Effector memory CD8-positive, alpha-beta T cell (primary cell): ENCODE measurements at places on chromosomes 6 and 20.
A peak's percentile ranks its signal among the peaks of the same experiment; 100 is the strongest.

DNA sequence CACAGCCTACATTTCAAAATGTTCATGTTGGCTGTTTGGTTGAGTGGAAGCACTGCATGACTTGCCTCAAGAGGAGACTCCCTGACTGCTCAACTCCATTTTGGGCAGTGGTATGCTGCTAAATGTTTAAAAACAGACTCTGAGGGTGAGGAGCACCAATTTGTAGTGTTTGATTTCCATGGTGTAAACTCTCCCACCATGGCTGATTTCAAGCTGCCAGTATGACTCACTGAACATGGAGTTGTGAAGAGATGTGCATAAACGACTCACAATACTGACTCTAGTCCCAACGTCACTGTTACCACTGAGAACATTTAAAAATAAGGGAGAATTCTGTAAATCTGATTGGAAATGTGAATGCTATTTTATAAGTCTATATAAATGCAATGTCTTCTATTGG is 70.4 kb downstream of the BACH2 start:
- no peak for DNase-seq
- no peak overlapping the region for H3K27ac ChIP-seq
- no peaks in the 10 kb centered on the region for H3K27me3 ChIP-seq

GRCh38 chr6:167565884-167566599 is 241.2 kb downstream of the TTLL2 start:
- no peak for DNase-seq
- H3K27me3 ChIP-seq, result peaks cover 38% of the 10 kb centered on the region
- H3K36me3 ChIP-seq, result peaks cover 4% of the 10 kb centered on the region
- H3K27ac ChIP-seq, result no peak overlapping the region
- no peaks in the 10 kb centered on the region for H3K4me1 ChIP-seq
- H3K4me3 ChIP-seq, result no peak overlapping the region

- H3K36me3 ChIP-seq, result no peaks in the 10 kb centered on the region
- H3K4me1 ChIP-seq, result no peaks in the 10 kb centered on the region
- no peak for DNase-seq
- peaks cover 21% of the 10 kb centered on the region for H3K27me3 ChIP-seq
- no peak overlapping the region for H3K27ac ChIP-seq
These were observed 349.2 kb downstream of the TPBG start for GRCh38 chr6:82712826-82713225.

DNA sequence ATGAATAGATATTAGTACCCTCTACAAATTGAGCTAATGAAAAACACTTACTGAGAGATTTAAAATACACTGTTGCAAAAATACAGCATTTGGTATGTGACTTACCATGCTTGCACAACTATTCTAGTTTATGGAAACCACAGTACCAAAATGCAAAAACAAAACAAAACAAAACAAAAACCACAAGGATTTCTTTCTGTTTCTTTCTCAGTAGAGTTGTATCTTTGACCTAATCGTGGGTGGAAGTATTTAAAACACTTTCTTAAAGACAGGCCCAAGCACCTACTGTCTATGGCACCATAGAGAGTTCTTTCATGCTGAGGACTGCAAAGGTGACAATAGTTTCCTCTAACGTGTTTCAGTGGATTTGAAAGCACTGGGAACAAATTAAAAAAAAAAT is 95.3 kb upstream of the C6orf118 start:
- H3K27me3 ChIP-seq, result no peaks in the 10 kb centered on the region
- no peaks in the 10 kb centered on the region for H3K4me1 ChIP-seq

DNA sequence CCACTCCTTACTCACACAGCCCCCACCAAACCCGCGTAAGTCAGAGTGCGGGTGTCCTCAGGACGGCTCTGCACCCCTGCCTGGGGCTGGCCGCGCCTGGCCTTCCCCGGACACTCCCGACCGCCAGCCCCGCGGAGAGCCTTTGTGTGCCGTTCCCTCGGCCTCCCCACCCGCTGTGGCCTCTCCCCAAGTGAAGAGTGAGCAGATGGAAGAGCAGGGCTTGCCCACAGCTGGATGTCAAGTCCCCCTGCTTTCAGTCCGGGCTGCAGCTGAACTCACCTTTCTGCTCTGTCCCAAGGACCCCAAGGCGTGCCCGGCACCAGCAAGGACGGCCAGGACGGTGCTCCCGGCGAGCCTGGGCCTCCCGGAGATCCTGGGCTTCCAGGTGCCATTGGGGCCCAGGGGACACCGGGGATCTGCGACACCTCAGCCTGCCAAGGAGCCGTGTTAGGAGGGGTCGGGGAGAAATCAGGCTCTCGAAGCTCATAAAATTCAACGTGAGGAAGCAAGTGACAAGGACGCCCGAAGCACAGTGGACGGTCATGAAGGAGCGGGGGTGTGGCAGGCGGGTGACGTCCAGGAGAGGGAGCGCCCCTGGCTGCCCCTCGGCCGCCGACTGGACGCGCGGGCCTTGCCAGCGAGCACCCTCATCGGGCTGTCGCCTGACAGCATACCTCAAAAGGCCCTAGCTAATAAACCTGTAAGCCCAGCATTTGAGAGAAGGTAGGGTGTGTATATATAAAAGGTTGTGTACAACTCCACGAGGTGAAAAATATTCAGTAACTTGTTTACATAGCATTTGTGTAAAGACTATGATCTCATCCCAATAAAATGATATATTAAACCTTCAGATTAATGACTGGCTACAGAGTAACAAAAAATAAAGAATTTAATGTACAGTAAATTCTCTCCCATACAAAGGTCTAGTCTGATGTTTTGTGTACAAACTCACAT is 21.1 kb downstream of the TCFL5 start:
- no peak overlapping the region for H3K27ac ChIP-seq
- H3K4me3 ChIP-seq, result no peak overlapping the region
- H3K27me3 ChIP-seq, result peaks cover 23% of the 10 kb centered on the region

DNA sequence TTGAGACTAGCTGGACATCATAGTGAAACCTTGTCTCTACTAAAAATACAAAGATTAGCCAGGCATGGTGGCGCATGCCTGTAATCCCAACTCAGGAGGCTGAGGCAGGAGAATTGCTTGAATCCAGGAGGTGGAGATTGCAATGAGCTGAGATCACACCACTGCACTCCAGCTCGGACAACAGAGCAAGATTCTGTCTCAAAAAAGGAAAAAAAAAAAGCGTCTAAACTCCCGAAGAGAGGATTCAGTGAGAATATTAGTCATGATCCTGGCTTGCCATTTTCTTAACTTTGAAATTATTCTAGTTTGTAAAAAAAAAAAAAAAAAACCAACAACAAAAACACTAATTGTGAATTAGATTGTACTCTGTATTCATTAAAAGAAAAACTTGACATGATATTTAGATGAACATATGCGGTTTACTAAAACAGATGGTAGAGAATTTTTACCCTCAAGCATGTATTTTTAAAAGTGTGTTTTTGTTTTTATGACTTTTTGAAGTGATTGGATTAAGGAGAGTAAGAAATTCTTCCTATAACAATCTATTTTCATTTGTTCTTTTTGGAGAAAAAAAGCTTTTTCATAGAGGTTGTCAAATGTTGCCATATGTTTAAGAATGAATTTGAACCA is 80.7 kb downstream of the UST start:
- no peak overlapping the region for H3K27ac ChIP-seq
- H3K4me3 ChIP-seq, result no peak overlapping the region
- H3K27me3 ChIP-seq, result no peaks in the 10 kb centered on the region
- H3K36me3 ChIP-seq, result no peaks in the 10 kb centered on the region
- no peak for DNase-seq

- no peak overlapping the region for H3K4me3 ChIP-seq
- no peak overlapping the region for H3K27ac ChIP-seq
- H3K36me3 ChIP-seq, result no peaks in the 10 kb centered on the region
- H3K27me3 ChIP-seq, result no peaks in the 10 kb centered on the region
These were observed 198.4 kb upstream of the SOX4 start for GRCh38 chr6:21395121-21395520.

- peaks cover 59% of the 10 kb centered on the region for H3K4me1 ChIP-seq
- H3K27me3 ChIP-seq, result no peaks in the 10 kb centered on the region
- no peak for DNase-seq
- peak overlapping the region; percentile 78 for H3K4me3 ChIP-seq
- peak overlapping the region; percentile 95 for H3K27ac ChIP-seq
These were observed 8.5 kb downstream of the RBM38 start for GRCh38 chr20:57399587-57400155.

DNA sequence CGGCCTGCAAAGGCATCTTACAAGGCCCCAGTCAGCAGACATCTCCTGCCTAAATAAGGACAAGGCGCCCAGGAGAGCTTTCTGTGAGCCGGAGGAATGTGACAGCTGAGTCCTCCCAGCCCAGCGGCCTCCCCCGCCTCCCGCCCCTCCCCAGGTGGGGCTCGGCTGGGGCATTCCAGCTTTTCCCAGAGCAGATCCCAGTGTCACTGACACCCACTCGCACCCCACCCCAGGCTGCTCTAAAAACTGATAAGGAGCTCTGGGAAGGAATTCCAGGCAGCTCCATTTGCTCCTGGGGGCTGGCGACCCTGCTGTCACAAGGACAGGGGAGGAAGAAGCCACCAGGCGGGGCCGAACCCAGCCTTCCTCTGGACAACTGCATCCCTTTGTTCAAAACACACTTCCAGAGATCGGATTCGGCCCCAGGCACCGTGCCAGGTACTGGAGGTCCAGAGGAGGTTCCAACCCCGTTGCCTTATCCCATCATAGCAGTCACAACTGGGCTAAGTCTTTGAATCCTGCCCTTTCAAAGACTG is 49.7 kb downstream of the JPH2 start:
- no peaks in the 10 kb centered on the region for H3K36me3 ChIP-seq
- H3K27ac ChIP-seq, result no peak overlapping the region
- no peak for DNase-seq
- no peak overlapping the region for H3K4me3 ChIP-seq
- no peaks in the 10 kb centered on the region for H3K4me1 ChIP-seq

DNA sequence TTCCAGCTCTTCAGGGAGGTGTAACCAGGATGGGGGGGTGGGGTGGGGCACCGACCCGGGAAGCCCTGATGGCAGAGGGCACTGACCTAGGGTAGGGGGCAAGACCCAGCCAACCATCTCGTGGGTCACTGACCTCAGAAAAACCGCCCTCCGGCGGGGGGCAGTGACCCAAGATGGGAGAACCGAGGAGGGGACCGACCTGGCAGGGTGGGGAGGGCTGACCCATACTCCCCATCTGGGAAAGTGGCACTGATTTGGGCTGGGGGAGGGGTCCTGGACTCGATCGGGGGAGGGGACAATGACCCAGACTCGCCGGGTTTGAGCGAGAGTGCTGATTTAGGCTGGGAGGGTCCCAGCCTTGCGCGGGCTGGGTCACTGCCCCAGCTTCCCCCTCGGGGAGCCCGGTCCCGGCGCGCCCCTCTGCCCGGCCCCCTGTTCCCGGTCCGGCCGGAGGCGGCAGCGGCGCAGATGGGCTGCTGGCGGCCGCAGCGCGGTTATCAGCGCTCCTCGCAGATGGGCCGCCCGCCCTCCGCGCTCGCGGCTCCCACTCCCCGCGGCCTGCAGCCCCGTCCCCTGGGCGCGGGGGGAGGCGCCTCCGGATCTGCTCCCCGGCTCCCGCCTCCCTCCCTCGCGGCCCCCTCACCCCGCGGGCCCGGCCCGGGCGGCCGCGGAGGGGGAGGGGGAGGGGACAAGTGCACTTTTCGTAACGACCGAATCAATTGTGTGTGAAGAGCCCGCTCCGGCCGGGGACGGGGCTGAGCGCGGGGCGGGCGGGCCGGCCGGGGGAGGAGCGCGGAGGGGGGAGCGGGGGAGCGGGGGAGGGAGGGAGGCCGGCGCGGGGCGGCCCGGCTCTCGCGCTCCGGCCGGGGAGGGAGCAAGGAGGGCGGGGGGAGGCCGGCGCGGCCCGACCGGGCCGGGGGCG is 2.2 kb downstream of the NOL4L start:
- peaks cover 48% of the 10 kb centered on the region for H3K4me1 ChIP-seq
- H3K27me3 ChIP-seq, result no peaks in the 10 kb centered on the region
- H3K36me3 ChIP-seq, result peaks cover 21% of the 10 kb centered on the region

- no peak overlapping the region for H3K4me3 ChIP-seq
- H3K36me3 ChIP-seq, result no peaks in the 10 kb centered on the region
- H3K27ac ChIP-seq, result no peak overlapping the region
- no peak for DNase-seq
- H3K27me3 ChIP-seq, result peaks cover 8% of the 10 kb centered on the region
These were observed 466.3 kb downstream of the CD83 start for GRCh38 chr6:14583826-14584225.

GRCh38 chr20:53929399-53929798 is 141.0 kb downstream of the BCAS1 start:
- no peaks in the 10 kb centered on the region for H3K27me3 ChIP-seq
- no peak for DNase-seq

DNA sequence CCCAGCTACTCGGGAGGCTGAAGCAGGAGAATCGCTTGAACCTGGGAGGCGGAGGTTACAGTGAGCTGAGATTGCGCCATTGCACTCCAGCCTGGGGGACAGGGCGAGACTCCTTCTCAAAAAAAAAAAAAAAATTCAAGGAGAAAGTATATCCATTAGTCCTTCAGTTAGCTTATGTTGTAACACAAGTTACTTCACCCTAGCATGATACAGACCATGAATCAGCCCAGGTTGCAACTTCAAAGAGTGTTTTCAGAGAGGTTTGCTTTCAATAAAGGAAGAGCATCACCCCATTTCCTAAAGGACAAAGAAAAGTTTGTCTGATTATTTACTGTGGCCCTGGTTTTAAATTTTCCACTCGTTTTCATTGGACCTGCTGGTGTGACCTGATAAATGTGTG is 73.0 kb downstream of the SERAC1 start:
- H3K27me3 ChIP-seq, result no peaks in the 10 kb centered on the region
- no peak overlapping the region for H3K27ac ChIP-seq
- no peak overlapping the region for H3K4me3 ChIP-seq
- no peak for DNase-seq

DNA sequence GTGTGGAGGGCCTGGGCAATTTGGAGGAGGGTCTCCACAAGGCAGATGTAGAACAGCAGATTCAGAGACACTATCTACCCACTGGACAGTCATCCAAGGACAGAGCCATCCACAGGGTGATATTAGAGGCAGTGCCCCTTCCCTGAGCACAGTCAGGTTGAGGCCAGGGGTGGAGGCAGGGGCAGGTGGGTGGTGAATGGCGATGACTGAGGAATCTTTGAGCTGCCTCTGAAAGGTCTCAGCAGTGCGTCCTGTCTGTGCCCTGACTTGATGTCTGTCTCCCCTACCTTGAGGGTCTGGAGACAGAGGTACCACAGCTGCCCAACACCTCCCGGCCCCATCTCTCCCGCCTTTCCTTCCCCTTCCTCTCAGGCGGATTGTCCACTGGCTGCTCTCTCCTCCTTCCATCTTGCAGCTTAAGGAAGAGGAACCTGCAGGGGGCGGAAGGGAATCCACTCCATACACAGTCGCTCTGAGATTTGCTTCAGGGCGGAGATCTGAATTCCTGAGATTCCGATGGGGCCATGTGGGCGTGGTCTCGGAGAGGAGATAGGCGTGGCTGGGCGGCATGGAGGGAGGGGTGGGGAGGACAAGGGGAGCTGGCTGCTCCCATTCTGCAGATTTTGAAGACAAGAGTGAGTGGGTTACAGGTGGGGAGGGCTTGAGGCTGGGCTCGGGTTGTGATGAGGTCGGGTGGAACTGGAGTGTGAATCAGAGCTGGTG is 1.7 kb downstream of the MUCL3 start:
- peaks cover 5% of the 10 kb centered on the region for H3K4me1 ChIP-seq
- H3K27ac ChIP-seq, result no peak overlapping the region
- peaks cover 62% of the 10 kb centered on the region for H3K27me3 ChIP-seq
- no peaks in the 10 kb centered on the region for H3K36me3 ChIP-seq
- no peak for DNase-seq
- no peak overlapping the region for H3K4me3 ChIP-seq
